Progenitor cell of endocrine pancreas (in vitro differentiated cells): ENCODE measurements at places on chromosomes 2 and 18. TPM values are rescaled to one million over a fixed set of nuclear protein-coding genes. Genes with fewer than 3 reads are reported as not detected.
A peak's percentile ranks its signal among the peaks of the same experiment; 100 is the strongest.

POTEC gene
- total RNA-seq, result not detected in 2 replicates

DNA sequence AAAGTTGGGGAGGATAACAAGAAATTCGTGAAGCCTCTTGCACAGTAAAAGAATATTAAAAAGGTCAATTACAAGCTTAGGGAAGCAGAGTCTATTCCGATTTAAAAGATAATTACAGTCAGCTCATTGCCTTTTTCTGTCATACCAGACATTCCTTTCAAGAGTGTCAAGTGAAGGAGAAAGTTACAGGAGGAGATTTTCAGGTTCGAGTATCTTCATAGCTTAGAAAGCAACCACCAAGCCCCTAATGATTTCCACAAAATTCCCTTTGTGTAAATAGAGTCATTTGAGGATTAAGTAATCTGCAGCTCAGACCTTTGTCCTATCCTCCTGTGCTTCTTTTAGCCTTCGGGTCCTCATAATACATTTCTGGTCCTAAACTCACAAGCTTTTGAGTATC is 414.9 kb downstream of the CDH2 start:
- H3K4me3 ChIP-seq, result no peak overlapping the region
- no peak overlapping the region for H3K27ac ChIP-seq
- H3K27me3 ChIP-seq, result no peaks in the 10 kb centered on the region
- no peaks in the 10 kb centered on the region for H3K36me3 ChIP-seq

APCDD1 gene
- 9.7 and 10.9 TPM in 2 replicates for total RNA-seq

GRCh38 chr2:30068067-30068466 is 78.7 kb upstream of the YPEL5 start:
- no peaks in the 10 kb centered on the region for H3K36me3 ChIP-seq
- no peak overlapping the region for H3K27ac ChIP-seq
- no peaks in the 10 kb centered on the region for H3K4me1 ChIP-seq
- no peak for DNase-seq
- H3K27me3 ChIP-seq, result peaks cover 13% of the 10 kb centered on the region

C2orf49 gene
- total RNA-seq, result 24.7 and 27.2 TPM in 2 replicates

DNA sequence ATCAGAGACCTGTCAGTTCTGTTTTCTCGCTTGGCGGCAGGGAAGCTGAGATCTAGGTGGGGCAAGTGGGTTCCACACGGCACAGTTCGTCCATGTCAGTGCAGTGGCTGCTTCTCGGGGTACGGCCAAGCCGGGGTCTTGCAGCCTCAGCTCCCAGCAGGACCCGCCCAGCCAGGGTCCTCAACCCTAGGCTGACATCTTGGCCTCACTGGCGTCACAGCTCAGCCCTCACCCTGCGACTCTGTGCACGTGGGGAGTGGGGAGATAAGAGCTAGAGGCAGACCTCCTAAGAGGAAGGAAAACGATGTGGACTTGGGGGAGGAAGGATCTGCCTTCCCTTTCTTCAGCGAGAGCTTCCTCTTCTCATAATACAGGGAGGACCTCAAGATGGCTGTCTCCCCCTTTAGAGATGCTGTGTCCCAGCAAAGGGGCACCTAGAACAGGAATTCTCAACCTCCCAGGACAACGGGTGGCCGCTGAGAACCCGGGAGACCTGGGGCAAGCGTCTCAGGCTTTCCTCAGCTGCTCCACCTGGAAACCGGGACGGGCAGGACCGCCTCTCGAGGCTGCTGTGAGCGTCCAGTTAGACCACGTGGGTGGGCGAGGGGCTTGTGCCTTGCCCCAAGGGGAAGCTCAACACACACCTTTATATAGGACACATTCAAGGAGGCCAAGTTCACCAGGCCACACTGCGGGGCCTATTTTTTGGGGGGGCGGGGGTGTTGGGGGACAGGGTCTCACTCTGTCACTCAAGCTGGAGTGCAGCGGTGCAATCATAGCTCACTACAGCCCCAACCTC is 23.5 kb upstream of the KLF11 start:
- H3K36me3 ChIP-seq, result no peaks in the 10 kb centered on the region
- no peak overlapping the region for H3K27ac ChIP-seq
- H3K27me3 ChIP-seq, result peaks cover 17% of the 10 kb centered on the region
- no peak overlapping the region for H3K4me3 ChIP-seq
- DNase-seq, result no peak
- H3K4me1 ChIP-seq, result peaks cover 4% of the 10 kb centered on the region

GRCh38 chr2:200039724-200040650 is 84.6 kb downstream of the MAIP1 start:
- no peaks in the 10 kb centered on the region for H3K27me3 ChIP-seq
- DNase-seq, result no peak
- H3K36me3 ChIP-seq, result peaks cover 2% of the 10 kb centered on the region
- peaks cover 3% of the 10 kb centered on the region for H3K4me1 ChIP-seq
- H3K4me3 ChIP-seq, result no peak overlapping the region

INPP5D gene
- total RNA-seq, result 5.3 and 9.0 TPM in 2 replicates

MDH1B gene
- 2.8 and 3.0 TPM in 2 replicates for total RNA-seq

DNA sequence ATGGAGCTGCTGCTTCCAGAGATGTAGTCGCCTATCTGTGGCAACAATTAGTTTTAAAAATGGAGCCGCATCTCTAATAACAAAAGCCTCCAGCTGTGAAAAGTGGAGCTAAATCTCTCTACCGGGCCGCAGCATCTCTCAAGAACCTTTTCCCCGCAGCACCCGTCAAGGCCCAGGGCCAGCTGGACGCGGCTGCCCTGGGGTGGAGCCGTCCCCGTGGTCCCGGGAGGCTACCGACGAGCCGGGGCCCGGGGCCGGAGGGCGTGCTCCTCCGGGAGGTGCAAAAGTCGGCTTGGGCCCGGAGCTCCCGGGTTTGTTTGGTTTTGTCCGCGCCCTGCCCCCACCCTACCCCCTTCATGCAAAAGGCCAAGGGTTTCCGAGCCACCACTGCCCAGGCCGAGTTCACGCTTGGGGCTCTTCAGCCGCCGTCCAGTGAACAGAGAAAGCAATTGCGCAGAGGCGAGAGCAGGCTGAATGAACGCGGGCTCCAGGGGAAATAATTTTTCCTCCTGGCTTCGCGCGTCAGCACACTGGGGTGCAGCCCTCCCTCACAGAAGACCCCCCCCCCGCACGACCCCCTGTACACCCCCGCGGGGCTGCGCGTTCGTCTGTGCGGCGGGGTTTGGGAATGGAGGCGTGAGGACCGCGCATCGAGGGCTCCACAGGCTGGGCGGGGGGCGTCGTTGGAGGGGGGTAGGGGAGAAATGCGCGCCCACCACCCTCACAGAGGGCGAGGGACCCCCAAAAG is 557 bp upstream of the GREB1L start:
- peaks cover 6% of the 10 kb centered on the region for H3K4me1 ChIP-seq
- H3K27me3 ChIP-seq, result peaks cover 31% of the 10 kb centered on the region
- no peaks in the 10 kb centered on the region for H3K36me3 ChIP-seq
- H3K27ac ChIP-seq, result no peak overlapping the region

NYAP2 gene
- 0.10 TPM in 1 of 2 replicates, not detected in the other for total RNA-seq

PKDCC gene
- total RNA-seq, result 334 and 335 TPM in 2 replicates

- peak overlapping the region; percentile 90 for H3K4me3 ChIP-seq
- DNase-seq, result no peak
- H3K27ac ChIP-seq, result peak overlapping the region; percentile 77
- peaks cover 47% of the 10 kb centered on the region for H3K27me3 ChIP-seq
These were observed 638 bp downstream of the ST6GAL2 start for GRCh38 chr2:106885329-106885728.

GRCh38 chr2:53813151-53813550 is 26.3 kb downstream of the ERLEC1 start:
- H3K4me1 ChIP-seq, result no peaks in the 10 kb centered on the region
- H3K27me3 ChIP-seq, result no peaks in the 10 kb centered on the region
- DNase-seq, result no peak
- peaks cover 19% of the 10 kb centered on the region for H3K36me3 ChIP-seq
- no peak overlapping the region for H3K4me3 ChIP-seq

RESP18 gene
- total RNA-seq, result not detected in 2 replicates

ANKRD36C gene
- total RNA-seq, result 47.7 and 51.5 TPM in 2 replicates

CFAP221 gene
- total RNA-seq, result 33.0 and 37.4 TPM in 2 replicates

GRCh38 chr2:189298481-189298880 is 118.9 kb upstream of the COL5A2 start:
- DNase-seq, result no peak
- no peaks in the 10 kb centered on the region for H3K36me3 ChIP-seq
- no peak overlapping the region for H3K4me3 ChIP-seq
- H3K27me3 ChIP-seq, result no peaks in the 10 kb centered on the region

KCMF1 gene
- 61.3 and 62.1 TPM in 2 replicates for total RNA-seq

GRCh38 chr2:21102356-21102755 is 21.4 kb upstream of the TDRD15 start:
- DNase-seq, result no peak
- no peaks in the 10 kb centered on the region for H3K27me3 ChIP-seq
- no peak overlapping the region for H3K27ac ChIP-seq
- no peaks in the 10 kb centered on the region for H3K36me3 ChIP-seq
- no peak overlapping the region for H3K4me3 ChIP-seq
